ENCODE measurements at places on chromosomes 1 and 21.

DNA sequence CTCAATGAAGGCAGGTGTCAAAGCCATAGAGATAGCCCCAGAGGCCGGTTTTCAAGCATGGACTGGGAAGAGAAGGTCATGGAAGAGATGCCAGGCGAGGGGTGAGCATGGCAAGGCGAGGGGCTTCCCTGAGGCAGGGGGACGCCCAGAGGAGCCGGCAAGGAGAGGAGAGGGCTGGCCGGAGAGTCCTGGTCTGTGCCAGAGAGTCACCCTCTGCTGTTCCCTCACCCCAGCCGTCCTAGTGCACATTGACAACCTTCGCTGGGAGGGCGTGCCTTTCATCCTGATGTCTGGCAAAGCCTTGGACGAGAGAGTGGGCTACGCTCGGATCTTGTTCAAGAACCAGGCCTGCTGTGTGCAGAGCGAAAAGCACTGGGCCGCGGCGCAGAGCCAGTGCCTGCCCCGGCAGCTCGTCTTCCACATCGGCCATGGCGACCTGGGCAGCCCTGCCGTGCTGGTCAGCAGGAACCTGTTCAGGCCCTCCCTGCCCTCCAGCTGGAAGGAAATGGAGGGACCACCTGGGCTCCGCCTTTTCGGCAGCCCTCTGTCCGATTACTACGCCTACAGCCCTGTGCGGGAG is 28.8 kb downstream of the H6PD start:
- DNase-seq = no peak

DNA sequence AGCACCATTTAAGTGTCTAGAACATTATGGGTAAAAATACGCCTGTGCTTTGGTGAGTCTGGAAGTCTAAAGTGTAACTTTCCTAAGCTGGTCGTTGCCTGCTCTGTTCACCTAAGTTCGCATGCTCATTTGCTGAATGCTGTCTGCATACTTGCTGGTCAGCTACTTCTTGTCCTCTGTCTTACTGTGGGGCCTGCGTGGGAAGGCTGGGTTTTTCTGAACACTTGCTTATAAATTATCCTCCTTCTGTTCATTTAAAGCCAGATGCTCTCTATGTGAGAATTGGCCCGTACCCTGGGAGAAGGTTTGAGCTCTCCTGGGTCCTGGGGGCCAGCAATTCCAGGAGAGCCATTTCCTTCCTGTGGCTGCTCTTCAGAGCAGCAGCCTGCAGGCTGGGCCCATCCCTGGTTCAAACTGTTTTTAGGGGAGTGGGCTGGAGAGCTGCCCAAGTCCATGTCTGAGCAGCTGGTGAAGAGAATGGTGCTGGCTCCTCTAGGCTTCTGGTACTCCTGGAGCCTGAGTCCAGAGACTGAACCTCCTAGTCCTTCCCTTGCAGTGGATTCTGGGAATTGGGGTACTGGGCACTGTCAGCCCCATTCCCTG is 75.7 kb downstream of the GALNT2 start:
- DNase-seq = no peak

DNA sequence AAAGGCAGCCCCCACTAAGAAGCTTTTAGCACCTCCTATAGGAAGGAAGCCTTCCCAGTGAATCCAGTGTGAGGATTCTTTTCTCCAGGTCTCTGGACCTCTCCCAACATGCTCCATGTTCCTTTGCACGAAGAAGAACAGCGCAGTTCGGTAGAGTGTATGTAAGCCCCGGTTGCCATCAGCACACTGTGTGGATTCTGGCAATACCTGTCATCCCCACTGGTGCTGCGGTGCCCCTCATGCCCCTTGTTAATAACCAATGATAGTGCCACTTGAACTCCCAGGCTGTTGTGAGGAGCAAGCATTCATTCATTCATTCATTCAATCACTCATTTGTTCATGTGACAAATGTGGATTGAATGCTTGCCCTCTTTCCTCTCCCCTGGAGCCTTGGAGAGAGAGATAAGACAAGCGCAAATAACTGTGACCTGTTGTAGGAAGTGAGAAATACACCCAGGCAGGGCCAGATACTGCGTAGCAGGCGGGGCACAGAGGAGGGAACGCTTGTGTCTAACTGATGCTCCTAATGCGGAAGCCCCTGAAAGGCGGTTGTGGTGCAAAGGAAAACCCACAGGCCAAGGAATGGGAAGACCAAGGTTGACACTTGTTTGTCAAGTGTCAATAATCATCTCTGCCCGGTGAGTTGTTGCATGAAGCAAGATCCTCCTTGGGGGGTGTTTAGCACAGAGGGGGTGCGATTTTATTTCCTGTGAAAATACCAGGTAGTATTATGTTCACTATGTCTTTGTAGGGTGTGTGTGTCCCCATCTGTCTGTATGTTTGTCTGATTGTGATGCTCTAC is 9.8 kb downstream of the LGR6 start:
- DNase-seq = no peak

- DNase-seq = no peak
Measured at GRCh38 chr1:204563307-204563706, 47.1 kb downstream of the MDM4 start.

- no peak for DNase-seq
Measured at GRCh38 chr1:46053734-46054133, 78.7 kb downstream of the PIK3R3 start.

DNA sequence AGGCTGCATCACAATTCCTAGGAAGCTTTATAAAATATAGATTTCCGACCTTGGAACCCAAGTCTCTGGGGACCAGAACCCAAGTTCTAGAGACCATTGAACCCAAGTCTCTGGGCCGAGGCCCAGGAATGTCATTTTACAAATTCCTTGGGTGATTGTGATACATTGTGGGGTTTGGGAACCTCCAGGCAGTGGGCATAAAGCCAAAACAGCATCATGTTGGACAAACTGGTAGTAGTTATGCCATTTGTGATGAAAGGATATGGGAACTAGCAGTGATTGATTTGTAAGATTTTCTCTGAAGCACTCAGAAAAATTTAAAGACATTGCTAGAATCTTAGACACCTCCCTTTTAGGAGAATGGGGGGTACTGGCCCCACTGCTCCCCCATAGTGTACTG is 160.2 kb downstream of the HIVEP3 start:
- DNase-seq = no peak

- DNase-seq = no peak
Measured at GRCh38 chr1:211648980-211649934, 26.2 kb downstream of the NEK2 start.

DNA sequence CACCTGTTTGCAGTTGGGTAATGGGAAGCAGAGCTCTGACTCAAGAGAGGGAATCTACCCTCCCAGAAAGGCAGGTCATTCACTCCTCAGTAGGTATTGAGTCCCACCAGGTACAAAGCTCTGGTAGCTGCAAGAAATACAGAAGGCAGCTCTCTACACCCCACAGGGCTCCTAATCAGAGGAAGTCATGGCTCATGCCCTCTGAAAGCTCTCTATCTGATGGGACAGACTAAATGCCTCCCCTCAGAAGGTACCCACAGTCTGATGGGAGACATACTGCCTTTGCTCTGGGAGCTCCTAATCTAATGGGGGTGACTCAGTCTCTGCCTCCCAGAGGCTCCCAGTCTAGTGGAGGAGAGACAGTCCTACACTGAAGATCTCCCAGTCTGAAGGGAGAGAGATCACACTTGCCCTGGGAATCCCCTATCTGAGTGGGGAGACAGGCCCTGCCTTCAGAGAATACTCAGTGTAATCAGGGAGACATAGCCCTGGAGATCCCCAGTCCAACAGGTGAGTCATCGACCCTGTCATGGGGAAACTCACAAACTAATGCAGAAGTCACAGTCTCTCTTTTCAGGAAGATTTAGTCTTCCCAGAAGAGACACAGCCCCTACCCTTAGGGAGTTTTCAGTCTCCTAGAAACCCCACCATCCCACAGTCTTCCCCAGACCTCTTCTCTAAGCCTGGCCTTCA is 23.7 kb downstream of the CAMK1G start:
- no peak for DNase-seq

DNA sequence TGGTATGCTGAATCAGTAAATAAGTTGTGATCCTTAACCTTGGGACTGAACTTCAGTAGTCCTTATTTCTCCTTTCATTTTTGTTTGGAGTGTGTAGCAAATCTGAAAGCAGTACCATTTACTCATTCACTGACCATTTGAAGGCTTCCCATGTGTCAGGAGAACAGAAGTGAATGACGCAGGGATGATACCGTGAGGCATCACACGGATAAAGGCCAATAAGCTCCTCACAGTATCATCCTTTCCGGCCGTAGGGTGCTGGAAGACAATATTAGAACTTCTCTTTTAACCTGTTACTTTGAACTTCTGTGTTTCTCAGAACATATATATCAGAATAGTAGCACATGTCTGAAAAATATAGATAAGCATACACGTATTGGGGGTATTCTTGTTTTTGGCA is 21.3 kb downstream of the BACH1 start:
- DNase-seq = no peak

GRCh38 chr1:36948606-36949005 is 85.7 kb downstream of the GRIK3 start:
- no peak for DNase-seq

DNA sequence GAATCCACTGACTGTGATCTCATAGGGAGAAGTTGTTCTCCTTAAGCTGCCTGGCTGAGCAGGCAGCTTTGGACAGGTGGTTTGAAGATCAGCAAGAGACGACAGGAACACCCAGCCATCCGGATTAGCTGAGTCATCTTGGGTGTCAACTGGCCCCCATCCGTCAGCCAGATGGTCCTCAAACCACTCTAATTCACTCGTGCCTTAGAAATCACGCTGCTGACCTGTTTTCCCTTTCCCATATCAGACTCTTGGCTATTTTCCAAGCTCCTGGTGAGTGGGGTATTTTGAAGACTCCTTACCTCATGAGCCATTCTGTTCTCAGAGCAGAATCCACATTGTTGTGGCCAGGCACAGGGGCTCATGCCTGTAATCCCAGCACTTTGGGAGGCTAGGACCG is 149.1 kb upstream of the L1TD1 start:
- DNase-seq = no peak

GRCh38 chr21:39003982-39004633 is 179.1 kb downstream of the PSMG1 start:
- DNase-seq = no peak

GRCh38 chr1:13830616-13831280 is 130.8 kb downstream of the PRDM2 start:
- DNase-seq = no peak

DNA sequence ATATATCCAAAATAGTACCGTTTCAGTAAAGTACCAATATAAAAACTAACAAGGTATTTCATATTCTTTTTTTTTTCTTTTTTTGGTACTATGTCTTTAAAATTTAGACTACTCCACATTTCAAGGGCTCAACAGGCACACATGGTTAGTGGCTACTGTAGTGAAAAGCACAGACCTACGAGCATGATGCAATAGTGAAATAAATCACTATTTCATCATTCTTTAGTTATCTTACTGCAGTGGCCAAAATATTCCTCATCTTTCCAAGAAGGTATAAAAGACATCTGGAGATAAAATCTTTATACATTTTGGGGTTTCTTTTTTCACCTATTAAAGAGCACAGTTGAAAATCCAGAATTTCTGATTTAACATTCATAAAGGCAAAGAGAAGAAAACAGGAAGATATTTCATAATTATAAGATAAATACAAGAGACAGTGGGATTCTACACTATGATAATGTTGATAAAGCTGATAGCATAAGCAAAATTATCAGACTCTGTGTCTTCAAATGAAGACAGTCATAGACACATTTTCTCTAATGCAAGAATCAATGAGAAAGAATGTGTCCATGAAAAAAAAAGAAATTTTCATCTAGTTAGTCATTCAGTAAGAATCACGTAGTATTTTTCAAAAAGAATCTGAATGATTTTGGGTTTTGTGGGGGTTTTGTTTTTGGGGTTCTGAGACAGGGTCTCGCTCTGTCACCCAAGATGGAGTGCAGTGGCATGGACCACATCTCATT is 41.9 kb downstream of the CEP170 start:
- DNase-seq = no peak

DNA sequence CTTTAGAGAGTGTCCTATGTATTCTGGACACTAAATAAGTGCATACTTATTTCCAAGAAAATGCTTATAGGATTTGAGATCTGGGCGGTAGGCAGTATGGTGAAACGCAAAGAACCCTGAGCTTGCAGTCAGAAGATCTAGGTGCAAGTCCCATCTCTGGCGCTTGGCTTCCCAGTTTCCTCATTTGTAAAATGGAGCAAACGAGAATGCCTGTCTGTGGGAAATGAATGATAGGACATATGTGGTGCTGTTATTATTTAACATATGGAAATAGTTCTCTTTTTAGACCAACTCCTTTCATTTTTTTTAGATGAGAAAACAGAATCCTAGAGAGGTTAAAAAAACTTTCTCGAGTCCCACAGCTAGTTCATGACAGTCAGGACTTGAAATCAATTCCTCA is 25.2 kb upstream of the ROR1 start:
- no peak for DNase-seq

DNA sequence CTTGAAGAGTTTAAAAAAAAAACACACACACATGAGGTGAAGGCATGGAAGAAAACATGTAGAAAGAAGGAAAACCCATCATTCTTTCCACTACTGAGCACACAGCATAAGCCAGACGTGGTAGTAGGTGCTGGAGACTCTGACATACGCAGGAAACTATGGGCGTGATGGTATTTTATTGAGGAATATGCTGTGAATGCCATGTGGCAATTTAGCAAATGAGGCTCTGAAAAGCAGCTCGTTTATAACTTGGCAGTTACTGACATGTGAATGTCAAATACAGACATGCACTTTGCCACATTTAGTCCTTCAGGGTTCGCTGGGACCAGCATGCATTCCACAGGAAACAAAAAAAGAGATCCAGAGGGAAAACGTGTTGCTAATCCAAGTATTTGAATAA is 74.3 kb upstream of the IFNAR2 start:
- DNase-seq = no peak

DNA sequence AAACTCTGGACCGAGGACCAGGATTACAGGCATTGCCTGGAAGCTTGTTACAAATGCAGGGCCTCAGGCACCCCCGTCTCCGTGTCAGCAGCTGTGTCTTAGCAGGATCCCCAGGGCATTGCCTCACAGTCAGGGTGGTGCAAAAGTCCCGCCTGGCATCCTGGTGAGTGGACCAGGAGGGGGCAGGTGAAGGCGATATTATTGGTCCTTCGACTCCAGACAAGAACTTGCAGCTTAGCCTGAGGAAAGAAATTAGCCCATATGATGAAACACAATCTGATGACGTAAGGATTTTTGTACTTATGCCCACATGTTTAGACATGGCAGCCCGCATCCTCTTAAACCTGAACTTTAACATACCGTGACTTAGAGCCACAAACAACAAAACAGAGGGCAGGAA is 40.8 kb downstream of the RSPH1 start:
- DNase-seq = no peak

DNA sequence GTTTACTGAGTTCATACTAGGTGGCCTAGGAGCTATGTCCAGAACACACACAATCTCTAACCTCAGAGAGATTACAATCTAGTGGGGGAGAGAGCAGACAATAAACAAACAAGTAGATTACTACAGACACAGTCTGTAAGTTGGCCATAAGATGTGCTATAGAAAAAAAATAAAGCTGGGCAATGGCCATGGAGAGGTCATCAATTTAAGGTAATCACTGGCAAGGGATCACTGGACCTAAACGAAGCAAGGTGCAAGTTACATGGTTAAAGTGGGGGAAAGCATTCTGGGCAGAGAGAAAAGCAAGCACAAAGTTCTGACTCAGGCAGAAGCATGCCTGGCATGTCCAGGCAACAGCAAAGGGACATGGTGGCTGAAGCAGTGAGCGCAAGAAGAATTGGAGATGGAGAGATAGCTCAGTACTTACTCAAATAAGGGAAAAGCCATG is 147.0 kb downstream of the RERE start:
- no peak for DNase-seq
